A673 (cell line): ENCODE measurements at places on chromosomes 5 and 9. TPM values are rescaled to one million over a fixed set of nuclear protein-coding genes. Genes with fewer than 3 reads are reported as not detected.
A peak's percentile ranks its signal among the peaks of the same experiment; 100 is the strongest.

DNA sequence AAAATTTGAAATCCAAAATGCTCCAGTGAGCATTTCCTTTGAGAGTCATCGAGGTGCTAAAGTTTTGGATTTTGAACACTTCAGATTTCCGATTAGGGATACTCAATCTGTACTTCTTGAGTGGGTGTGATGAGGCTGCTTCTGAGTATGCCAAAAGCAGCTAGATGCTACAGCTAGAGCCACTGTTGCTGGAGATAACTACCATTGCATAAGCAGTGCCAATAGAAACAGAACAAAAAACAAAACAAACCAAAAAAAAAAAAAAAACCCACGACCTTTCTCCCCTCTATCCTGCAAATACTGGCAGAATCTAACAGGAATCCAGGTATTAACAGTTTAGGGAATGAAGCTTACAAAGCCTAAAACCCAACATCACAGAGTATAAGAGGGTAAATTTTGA is 43.5 kb downstream of the PKD2L2 start:
- DNase-seq: no peak
- peaks cover 7% of the 10 kb centered on the region for H3K36me3 ChIP-seq
- H3K27me3 ChIP-seq: no peaks in the 10 kb centered on the region
- H3K27ac ChIP-seq: no peak overlapping the region
- peaks cover 9% of the 10 kb centered on the region for H3K4me1 ChIP-seq

DNA sequence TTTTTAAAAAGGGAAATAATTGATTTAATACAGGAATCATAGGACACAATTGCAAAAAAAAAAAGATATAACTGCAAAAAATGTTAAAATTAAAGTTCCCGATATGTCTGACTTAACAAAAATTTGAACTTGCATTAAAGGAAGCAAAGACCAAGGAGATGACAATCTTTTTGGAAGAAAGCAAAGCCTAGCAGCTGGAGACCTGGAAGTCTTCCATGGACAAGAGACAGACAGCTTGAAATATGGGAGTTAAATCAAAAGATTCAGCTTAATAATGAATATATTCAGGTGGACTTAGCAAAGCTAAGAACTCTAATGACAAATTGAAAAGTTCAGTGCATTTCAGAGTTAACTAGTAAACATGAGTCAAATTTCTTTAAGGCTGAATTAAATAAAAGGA is 568.7 kb upstream of the RGMB start:
- no peaks in the 10 kb centered on the region for H3K36me3 ChIP-seq
- H3K4me3 ChIP-seq: no peak overlapping the region
- H3K27ac ChIP-seq: no peak overlapping the region
- H3K4me1 ChIP-seq: no peaks in the 10 kb centered on the region
- no peak for DNase-seq

IFNB1 gene
- not detected in 2 replicates for total RNA-seq

- peak; percentile 56 for DNase-seq
- peaks cover 29% of the 10 kb centered on the region for H3K4me1 ChIP-seq
- no peak overlapping the region for H3K27ac ChIP-seq
- no peaks in the 10 kb centered on the region for H3K27me3 ChIP-seq
Measured at GRCh38 chr5:67156976-67157583, 39.5 kb downstream of the CD180 start.

GRCh38 chr9:133677126-133678010 is 41.2 kb downstream of the DBH start:
- H3K27ac ChIP-seq: no peak overlapping the region
- DNase-seq: no peak

PCDHGB4 gene
- 2.5 and 3.3 TPM in 2 replicates for total RNA-seq

GRCh38 chr5:72144762-72145161 is 37.5 kb downstream of the MAP1B start:
- H3K27ac ChIP-seq: peak overlapping the region; percentile 60
- peaks cover 44% of the 10 kb centered on the region for H3K4me1 ChIP-seq
- no peaks in the 10 kb centered on the region for H3K36me3 ChIP-seq
